ENCODE measurements at places on chromosomes 3 and 15. TPM values are rescaled to one million over a fixed set of nuclear protein-coding genes. Genes with fewer than 3 reads are reported as not detected.
A peak's percentile ranks its signal among the peaks of the same experiment; 100 is the strongest.

The SELENOS gene
- 60.1 TPM for total RNA-seq

The PPARG gene
- 0.08 TPM for total RNA-seq

The FAM219B gene
- 29.3 TPM for total RNA-seq

The GABRB3 gene
- 5.2 TPM for total RNA-seq

The MYRIP gene
- total RNA-seq, result not detected

The DCLK3 gene
- total RNA-seq, result not detected

The CPLX3 gene
- not detected for total RNA-seq

The LRTM1 gene
- total RNA-seq, result 0.56 TPM

The ACSBG1 gene
- total RNA-seq, result 0.63 TPM

The RBP2 gene
- not detected for total RNA-seq

- H3K4me3 ChIP-seq, result no peak overlapping the region
- H3K27me3 ChIP-seq, result no peaks in the 10 kb centered on the region
- no peaks in the 10 kb centered on the region for H3K36me3 ChIP-seq
- H3K4me1 ChIP-seq, result no peaks in the 10 kb centered on the region
- DNase-seq, result peak; percentile 2
- H3K27ac ChIP-seq, result no peak overlapping the region
Observed at GRCh38 chr3:182092662-182093262, 381.0 kb downstream of the SOX2 start.

DNA sequence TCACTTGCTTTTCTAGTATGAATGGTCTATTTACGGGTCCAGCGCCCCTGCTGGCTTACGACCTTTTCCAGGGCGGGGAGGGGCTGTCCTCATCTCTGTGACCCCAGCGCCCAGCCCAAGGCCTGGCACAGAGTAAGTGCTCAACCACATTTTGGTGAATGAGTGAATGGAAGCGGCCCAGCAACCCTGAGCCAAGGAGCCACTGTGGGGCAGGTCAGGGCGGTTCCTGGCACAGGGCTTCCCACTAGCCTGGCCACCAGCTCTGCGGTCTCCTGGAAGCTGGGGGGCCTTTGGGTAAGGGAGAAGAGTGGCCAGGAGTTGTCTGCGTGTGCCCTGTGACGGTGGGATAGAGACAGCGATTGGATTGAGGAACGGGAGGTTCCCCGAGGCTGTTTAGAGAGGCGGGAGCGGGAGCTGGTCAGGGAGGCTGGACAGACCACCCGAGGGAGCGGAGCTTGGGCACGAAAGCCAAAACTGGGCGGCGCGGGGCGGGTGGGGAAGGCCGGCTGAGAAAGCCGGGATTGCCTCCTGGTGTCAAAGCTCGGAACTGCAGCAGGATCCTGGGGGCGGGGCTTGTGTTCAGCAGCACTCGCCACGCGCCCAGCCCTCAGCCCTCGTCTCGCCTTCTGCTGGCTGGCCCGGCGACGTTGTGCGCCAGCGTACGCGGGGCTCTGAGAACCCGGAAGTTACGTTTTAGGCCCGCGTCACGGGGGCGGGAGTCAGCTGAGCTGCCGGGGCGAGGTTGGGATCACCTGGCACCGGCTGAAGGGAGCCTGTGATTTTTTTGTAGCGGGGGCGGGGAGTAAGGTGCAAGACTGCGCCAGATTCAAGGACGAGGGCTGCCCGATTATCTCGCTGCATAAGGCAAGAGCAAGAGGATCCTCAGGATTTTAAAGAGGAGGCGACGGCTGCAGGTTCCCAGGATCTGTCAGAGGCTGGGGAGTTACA, at the start of gene VPS18:
Gene VPS18, plus strand, starts transcription at position 718 of the 948 bp plus-strand sequence. CDS start 319 bp downstream, outside the sequence.
- peak; percentile 97 for DNase-seq
- H3K4me3 ChIP-seq, result peak within 1 kb of the TSS; percentile 70
- H3K36me3 ChIP-seq, result no peaks in the 10 kb centered on the region
- peak within 1 kb of the TSS; percentile 14 for H3K27ac ChIP-seq
- no peaks in the 10 kb centered on the region for H3K27me3 ChIP-seq

DNA sequence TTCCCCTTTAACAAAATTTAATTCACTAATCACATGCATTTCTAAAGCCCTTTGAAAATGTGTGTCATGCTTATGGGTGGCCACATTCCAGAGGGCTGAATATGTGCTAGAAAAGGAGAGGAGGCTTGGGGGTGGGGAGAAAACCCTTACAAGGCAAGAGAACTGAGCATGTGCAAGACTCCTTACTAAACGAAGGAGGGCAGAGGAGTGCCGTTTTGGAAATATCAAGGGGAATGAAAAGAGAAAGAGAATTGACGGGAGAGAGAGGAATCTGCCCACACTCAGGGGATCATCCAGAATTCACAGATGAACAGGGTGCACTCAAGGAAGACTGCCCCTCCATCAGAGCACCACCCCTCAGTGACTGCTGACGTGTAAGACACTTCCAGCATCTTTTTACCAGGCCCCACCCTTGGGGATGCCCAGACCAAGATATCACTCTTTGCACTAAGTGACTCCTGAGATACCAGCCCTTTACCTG, 37.9 kb upstream of the TSC22D2 start:
- peak overlapping the region; percentile 55 for H3K4me3 ChIP-seq
- H3K27me3 ChIP-seq, result no peaks in the 10 kb centered on the region
- H3K27ac ChIP-seq, result peak overlapping the region; percentile 91
- H3K4me1 ChIP-seq, result peaks cover 24% of the 10 kb centered on the region
- peak; percentile 89 for DNase-seq

DNA sequence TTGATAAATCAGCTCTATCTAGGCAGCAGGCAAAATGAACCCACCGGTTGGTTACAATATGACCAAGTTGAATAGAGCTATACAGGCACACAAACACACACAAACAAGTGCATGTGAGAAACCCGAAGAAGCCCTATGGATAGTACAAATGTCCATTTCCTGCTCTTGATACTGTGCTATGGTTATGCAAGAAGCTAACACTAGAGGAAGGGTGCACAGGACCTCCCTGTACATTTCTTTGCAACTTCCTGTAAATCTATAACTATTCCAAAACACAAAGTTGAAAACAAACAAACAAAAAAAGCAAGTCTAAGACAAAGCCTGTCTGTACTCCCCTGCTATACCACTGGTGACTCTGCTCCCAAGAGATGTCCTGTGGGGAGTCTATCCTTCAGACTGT, 8.2 kb upstream of the FAM240A start:
- H3K4me3 ChIP-seq, result no peak overlapping the region
- no peaks in the 10 kb centered on the region for H3K4me1 ChIP-seq
- no peaks in the 10 kb centered on the region for H3K27me3 ChIP-seq
- no peaks in the 10 kb centered on the region for H3K36me3 ChIP-seq
- DNase-seq, result no peak
- no peak overlapping the region for H3K27ac ChIP-seq

DNA sequence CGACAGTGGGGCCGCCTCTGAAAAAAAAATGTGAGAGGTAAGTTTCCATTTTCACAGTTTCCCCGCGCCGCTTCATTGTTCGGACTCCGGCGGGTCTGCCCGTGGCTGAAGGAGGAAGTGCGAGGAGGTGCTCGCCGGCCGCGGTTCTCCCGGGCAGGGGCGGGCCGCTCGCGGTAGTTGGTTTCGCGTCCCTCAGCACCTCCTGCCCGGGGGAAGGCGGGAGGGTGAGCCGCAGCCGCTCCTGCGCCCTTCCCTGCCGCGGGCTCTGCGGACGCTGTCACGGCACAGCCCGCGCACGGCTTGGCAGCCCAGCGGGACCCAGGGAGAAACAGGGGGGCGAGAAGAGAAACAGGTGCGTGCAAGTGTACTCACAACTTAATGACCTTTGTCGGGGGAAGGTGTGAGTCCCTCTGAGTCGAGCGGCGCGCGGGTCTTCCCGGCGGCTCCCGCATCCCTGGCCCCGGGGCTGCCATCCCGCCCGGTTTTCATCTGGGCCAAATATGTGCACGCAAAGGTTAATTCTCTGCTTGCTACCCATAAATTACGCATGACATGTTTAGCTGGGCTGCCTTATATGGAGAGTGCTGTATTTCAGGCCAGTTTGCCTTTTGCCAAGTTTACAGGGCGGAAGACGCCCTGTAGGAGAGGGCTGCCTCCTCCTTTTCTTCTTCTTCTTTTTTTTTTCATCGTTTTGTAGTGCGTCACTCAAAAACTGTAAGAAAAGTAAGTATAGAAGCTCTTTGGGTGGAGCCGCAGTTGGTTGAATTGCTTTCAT, 514 bp downstream of the MBNL1 start:
- DNase-seq, result peak; percentile 45
- H3K27me3 ChIP-seq, result no peaks in the 10 kb centered on the region
- peak overlapping the region; percentile 98 for H3K27ac ChIP-seq

GRCh38 chr3:133136114-133137041, 98.2 kb downstream of the TMEM108 start:
- H3K27ac ChIP-seq, result peak overlapping the region; percentile 85
- no peaks in the 10 kb centered on the region for H3K36me3 ChIP-seq
- DNase-seq, result peak; percentile 16

DNA sequence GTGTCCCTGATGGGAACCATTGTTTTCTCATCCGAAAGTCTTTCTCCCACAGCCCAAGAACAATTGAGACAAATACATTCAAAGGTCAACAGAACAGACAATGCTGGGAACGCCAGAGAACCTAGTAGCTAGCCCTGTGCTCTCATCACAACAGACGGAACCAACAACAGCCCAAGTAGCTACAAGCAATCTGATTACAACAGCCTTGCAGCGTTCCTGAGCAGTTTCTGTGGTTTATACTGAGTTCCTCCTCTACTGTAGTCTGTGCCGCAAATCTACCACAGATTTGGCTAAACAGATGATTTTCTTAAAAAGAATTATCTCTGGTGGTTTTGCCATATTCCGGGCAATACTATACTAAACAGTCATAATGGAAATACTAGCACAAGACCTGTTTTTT, 435.6 kb downstream of the MECOM start:
- H3K27me3 ChIP-seq, result no peaks in the 10 kb centered on the region
- H3K27ac ChIP-seq, result no peak overlapping the region
- H3K4me1 ChIP-seq, result peaks cover 2% of the 10 kb centered on the region
- H3K36me3 ChIP-seq, result no peaks in the 10 kb centered on the region
- DNase-seq, result no peak
- no peak overlapping the region for H3K4me3 ChIP-seq

DNA sequence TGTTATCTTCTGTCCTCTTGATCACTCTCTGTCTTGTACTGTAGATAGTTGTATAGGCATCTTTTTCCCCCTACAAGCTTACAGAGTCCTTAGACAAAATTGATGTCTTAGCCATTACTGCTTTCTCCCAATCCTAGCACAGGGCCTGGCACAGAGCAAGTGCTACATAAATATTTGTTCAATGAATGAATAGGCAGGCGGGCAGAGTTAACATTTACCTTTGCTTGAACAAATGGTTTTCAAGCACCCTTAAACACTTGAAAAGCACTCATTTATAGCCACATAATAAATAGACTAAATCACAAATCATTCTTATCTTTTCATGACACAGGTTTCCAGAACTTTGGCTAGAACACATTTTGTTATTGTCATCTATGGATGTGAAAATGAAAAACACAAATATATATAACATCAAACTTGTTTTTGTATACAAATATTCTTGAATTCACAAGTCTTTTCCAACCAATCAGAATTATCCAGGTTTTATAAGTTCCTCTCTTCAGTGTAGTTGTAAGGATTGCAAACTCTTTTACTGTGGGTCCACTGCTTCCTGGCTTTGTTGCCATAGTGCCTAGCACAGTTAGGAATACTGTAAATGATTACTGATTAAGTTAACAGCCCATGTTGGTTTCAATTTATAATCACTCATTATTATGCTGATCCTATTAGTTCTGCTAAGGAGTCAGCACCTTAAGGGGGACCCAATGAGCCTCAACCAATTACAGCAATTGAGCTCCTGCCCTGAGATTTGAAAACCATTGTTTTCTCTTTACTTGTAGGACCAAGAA, 61.9 kb downstream of the ISL2 start:
- H3K4me1 ChIP-seq, result peaks cover 6% of the 10 kb centered on the region
- DNase-seq, result no peak
- H3K27ac ChIP-seq, result no peak overlapping the region
- no peak overlapping the region for H3K4me3 ChIP-seq

- H3K4me3 ChIP-seq, result peak overlapping the region; percentile 52
- H3K4me1 ChIP-seq, result peaks cover 20% of the 10 kb centered on the region
- H3K27ac ChIP-seq, result peak overlapping the region; percentile 17
- peak; percentile 95 for DNase-seq
- H3K27me3 ChIP-seq, result no peaks in the 10 kb centered on the region
Observed at GRCh38 chr15:77030048-77030927, 35.4 kb downstream of the PSTPIP1 start.

GRCh38 chr3:15345066-15345607, 12.8 kb upstream of the SH3BP5 start:
- H3K4me3 ChIP-seq, result no peak overlapping the region
- H3K27me3 ChIP-seq, result 0 out of 2 replicates have a peak, but pooled peaks cover 4% of the 10 kb centered on the region
- no peaks in the 10 kb centered on the region for H3K36me3 ChIP-seq
- H3K27ac ChIP-seq, result no peak overlapping the region
- H3K4me1 ChIP-seq, result no peaks in the 10 kb centered on the region

DNA sequence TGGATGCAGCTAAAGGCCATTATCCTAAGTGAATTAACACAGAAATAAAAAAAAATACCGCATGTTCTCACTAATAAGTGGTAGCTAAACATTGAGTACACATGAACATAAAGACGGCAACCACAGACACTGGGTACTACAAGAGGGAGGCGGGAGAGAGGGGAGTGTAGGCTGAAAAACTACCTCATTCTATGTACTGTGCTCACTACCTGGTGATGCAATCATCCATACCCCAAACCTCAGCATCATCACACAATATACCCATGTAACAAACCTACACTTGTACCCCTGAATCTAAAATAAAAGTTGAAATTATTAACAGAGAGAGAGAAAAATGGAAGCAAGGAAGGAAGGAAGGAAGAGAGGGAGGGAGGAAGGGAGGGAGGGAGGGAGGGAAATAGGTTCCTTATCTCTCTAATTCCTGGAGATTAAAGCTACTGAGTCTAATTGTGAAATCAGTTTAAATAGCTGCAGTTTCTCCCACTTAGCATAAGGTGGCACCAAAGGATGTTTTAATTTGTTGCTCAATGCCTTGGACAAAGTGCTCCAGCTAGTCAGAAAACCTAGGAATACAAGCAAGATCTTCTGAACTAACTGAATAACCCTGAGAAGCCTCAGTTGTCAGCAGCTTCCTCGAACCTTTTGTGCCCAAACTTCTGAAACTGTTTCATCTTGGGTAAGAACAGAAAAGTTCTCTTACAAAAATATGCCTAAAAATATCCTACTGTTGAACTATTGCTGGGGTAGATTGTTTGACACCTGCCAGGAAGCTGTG, 79.4 kb upstream of the ATP11B start:
- no peaks in the 10 kb centered on the region for H3K36me3 ChIP-seq
- DNase-seq, result peak; percentile 15
- H3K4me3 ChIP-seq, result no peak overlapping the region
- no peaks in the 10 kb centered on the region for H3K27me3 ChIP-seq
- no peak overlapping the region for H3K27ac ChIP-seq
- no peaks in the 10 kb centered on the region for H3K4me1 ChIP-seq

GRCh38 chr15:35973029-35973428, 427.1 kb upstream of the DPH6 start:
- no peaks in the 10 kb centered on the region for H3K4me1 ChIP-seq
- H3K27me3 ChIP-seq, result no peaks in the 10 kb centered on the region
- DNase-seq, result no peak
- H3K36me3 ChIP-seq, result no peaks in the 10 kb centered on the region
- no peak overlapping the region for H3K27ac ChIP-seq

Measured in SJCRH30 (cell line).